ENCODE measurements at places on chromosomes 3 and 15.

DNA sequence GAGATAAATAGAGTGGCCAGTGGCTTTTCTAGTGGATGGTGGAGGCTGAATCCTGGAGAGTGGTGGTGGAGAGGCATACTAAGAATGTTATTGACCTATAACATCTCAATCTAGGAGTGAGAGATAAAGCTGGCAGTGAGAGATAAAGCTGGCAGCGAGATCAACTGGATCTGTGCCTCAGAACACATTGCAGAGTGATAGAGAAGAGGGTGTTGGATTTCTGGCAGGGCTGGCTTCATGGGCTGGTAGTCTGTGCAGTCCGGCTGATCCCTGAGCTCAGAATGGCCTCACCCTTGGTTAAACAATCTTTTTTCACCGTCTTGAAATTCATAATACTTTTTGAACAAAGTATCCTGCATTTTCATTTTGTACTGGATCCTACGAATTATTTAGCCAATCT lies 221.2 kb downstream of the NLGN1 start:
- DNase-seq = no peak

DNA sequence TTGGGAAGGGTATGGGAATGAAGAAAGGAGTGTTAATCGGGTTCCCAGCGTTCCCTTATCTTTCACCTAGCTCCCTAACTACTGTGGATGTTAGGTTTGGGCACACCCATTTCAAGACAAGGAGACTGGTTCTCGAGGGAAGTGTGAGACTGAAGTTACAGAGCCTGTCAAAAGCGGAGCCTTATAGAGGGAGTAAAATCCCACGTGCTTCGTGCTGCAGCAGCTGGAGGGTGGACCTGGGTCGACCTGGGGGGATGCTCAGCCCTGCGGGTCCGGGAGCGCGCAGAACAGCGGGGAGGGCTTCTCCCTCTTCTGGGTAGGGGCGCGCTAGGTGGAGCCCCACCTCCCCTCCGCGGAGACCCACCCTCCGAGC lies 314 bp upstream of the TMED3 start:
- DNase-seq = no peak

- no peak for DNase-seq
These were observed 2.4 kb upstream of the TMEM89 start for GRCh38 chr3:48623851-48624547.

- DNase-seq = no peak
These were observed 25.9 kb upstream of the SMAD3 start for GRCh38 chr15:67039384-67040075.

DNA sequence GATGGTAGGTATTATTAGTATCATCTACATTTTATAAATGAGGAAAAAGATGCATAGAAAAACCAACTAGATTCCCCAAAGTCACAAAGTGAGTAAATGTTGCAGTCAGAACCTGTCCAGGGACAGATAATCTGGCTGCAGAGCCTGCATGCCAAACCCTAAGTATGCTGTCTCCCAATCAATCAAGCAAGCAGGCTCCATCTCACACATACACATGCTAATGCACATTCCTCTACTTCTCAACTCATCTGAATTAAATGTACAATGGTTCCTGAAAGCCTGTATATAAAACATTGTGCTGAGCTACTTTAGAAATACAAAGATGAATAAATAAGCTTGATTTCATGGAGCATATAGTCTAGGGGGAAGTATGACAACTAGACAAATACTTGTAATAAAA lies 101.0 kb downstream of the CBLB start:
- DNase-seq = no peak

GRCh38 chr3:116709479-116709878 lies at the start of gene TUSC7:
Gene TUSC7 (plus strand): TSS chr3:116709779.
- no peak for DNase-seq

- no peak for DNase-seq
These were observed 54.4 kb downstream of the ANXA2 start for GRCh38 chr15:60343221-60343970.

DNA sequence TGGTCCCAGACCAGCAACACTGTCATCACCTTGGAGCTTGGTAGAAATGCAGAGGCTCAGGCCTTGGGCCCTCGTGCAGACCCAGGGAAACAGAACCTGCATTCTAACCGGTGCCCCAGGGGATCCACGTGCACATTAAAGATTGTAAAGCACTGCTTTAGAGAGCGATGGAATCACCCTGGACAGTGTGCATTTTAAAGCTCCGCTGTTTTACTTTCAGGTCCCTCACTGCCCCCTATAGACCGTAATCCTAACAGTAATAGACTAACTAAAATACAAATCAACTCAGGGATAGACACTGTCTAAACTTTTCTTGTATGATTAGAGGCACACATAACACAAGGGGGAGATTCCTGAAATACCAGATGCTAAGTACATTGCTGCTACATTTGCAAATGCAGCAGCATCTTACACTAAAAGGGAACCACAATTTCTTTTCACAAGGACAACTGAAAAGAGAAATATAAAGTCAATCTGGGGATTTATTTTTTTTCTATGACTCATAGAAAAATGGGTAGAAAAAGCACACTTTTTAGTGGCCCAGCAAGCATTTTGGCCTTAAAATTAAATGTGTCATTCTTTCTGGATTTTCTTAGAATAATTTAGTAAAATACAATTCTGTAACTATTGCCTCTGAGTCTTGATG lies 10.5 kb upstream of the SH3GL3 start:
- no peak for DNase-seq

- no peak for DNase-seq
These were observed 72.5 kb downstream of the SUMF1 start for GRCh38 chr3:4394567-4394966.

DNA sequence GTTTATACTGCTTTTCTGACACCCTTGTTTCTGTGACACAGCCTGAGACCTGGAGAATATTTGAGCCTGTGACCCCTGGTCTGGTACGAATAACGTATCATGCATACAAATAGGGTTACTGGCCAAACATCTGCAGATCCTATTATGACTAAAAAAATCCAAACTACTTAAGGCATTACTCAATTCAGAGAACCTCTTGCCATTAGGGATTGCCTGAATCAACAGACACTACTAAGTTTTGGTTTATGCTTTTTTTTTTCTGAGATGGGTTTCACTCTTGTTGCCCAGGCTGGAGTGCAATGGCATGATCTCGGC lies 35.4 kb downstream of the OSBPL10 start:
- no peak for DNase-seq

DNA sequence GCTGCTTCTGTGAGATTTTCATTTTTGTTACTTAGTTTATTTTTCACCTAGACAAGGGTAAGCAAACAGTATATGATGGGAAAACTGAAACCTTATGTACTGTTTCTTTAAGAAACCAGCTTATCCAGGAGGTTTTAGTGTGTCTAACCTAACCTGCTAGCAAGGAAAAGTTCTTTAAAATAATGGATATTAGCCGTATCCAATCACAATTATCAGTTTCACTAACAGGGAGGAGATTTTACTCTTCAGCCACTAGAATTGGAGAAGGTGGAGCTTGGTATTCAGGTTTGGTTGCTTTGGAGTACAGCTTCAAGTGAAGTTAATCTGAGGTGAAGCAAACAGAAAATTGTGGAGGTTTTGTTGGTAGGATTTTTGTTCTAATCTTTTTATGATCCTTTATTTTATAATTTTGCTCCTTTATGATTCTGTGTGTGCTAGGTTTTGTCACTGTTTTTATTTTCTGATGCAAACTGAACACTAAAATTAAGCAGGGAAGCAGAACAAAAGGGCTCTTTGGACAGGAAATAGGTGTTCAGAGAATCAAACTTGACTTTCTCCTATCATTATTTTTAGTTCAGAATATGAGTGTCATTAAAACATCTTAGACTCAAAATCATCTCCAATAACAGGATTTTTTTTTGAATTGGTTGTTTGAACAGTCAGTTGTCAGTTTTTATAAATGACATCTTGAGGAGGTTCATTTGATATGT lies 13.0 kb downstream of the ZFAND6 start:
- no peak for DNase-seq

GRCh38 chr3:74263031-74263430 lies 351.4 kb downstream of the CNTN3 start:
- no peak for DNase-seq

DNA sequence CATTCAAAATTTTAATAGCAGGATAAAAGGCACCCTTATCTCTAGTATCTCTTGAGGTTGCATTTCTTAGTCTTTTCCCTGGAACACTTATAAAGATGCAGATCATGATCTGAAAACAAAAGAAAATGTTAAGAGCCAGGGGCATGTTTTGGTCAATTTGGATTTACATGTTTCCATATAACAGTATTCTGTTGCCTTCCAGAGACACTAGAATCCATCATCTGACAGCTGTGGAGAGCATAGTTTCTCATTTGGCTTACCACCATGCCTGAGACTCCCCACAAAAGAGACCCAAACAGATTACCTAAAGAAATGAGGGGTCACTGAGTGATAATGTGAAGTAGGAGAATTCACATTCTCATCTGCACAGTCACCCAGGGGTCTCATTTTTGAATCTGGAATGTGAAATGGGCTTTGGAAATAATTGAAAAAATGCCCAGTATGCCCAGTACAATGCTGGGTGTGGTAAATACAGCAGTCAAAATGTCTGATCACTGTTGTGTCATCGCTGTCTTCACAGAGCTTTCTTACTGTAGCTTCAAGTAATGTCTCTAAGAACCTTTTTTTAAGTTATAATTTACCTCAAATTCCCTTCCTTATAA lies 79.9 kb upstream of the ZBTB20 start:
- DNase-seq = no peak

GRCh38 chr3:47452453-47453215 lies 23.1 kb downstream of the SCAP start:
- no peak for DNase-seq

DNA sequence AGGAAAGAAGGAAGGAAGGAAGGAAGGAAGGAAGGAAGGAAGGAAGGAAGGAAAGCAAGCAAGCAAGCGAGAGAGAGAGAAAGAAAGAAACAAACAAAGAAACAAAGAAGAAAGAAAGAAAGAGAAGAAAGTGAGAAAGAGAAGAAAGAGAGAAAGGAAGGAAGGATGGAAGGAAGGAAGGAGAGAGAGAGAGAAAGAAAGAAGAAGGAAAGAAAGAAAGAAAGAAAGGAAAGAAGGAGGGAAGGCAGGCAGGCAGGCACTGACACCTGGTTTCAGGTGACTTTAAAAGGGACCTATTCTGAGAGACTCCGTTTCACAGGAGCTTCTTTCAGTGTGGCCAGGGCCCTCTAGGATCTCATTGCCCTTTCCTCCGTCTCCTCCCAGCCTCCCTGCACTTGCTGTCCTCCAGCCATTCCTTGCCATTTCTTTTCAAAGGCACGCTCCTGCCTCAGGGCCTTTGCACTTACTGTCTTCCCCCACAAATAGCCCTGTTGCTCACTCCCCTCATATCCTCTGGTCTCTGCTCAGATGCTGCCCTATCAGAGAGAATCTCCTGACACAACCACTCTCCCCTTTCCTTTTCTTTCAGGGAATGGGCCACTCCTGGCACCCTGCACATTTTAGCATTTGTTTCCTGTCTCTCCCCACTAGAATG lies 31.5 kb downstream of the IL12A start:
- no peak for DNase-seq

DNA sequence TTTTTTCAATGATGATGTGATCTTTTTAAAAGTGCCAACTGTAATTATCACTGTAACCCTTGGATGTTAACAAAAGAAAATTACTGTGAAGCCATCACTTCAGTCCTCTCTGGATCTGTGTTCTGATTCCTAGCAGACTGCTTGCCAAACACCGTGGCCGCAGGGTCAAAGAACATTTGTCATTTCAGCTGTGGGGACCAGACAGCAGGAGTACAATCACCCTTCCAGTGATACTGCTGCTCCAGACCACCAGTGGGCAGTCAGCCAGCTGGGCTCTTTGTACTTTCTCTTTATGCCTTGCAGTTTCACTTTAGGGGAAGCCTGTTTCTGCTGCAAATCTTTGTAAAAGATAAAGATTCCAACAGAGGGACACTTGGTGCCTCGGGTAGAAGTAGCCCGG lies 770.0 kb downstream of the GRM7 start:
- no peak for DNase-seq

- DNase-seq = no peak
These were observed 67.8 kb downstream of the ADAMTS9 start for GRCh38 chr3:64620020-64620419.

DNA sequence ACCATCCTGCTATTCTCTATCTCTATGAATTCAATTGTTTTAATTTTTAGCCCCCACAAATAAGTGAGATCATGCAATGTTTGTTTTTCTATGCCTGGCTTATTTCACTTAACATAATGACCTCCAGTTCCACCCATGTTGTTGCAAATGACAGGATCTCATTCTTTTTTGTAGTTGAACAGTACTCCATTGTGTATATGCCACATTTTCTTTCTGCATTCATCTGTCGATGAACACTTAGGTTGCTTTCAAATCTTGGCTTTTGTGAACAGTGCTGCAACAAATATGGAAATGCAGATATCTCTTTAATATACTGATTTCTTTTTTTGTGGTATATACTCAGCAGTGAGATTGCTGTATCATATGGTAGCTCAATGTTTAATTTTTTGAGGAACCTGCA lies 58.7 kb downstream of the RETNLB start:
- no peak for DNase-seq

GRCh38 chr15:42929306-42929848 lies 8.8 kb upstream of the TTBK2 start:
- DNase-seq = no peak

DNA sequence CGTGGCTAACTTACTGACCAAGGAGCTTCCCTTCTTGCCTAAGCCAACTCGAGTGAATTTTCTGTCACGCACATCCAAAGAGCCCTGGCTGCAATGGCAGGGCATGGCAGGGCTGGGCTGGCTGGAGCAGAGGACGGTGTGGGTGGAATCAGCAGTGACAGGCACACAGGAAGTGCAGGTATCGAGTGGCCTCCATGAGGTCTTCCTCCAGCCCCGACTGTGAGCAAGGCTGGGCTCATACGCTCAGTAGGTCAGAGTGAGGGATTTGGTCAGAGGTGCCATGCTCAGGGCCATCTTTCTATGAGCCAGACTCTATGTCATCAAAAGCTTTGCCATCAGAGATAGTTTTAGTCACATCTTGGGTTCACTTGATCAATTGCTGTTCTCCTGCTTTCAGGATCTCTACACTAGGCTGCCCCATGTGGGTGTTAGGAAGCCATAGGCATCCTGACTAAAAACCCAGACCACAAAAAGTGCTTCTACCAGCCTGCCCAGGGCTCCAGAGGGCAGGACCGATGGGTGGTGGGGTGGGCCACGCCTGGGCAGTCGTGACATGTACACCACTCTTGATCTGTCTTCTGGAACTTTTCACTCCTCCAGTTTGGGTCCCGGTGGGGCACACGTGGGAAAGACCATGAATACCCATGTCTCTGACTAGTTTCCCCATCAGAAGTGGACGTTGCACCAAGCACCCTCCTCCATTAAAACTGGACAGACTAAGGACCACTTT lies 22.6 kb upstream of the COMMD4 start:
- no peak for DNase-seq

GRCh38 chr15:64571857-64572291 lies 111.5 kb downstream of the ZNF609 start:
- no peak for DNase-seq

- DNase-seq = no peak
These were observed 520.0 kb downstream of the GABRG3 start for GRCh38 chr15:27490867-27491595.

- DNase-seq = no peak
These were observed 41.5 kb downstream of the ADGRG7 start for GRCh38 chr3:100650651-100651619.

- no peak for DNase-seq
These were observed 212.9 kb upstream of the ARPP21 start for GRCh38 chr3:35426366-35426958.
